Activated CD8-positive, alpha-beta memory T cell treated with anti-CD3 and anti-CD28 coated beads for 24 hours (primary cell): ENCODE measurements at places on chromosomes 1 and 21.

DNA sequence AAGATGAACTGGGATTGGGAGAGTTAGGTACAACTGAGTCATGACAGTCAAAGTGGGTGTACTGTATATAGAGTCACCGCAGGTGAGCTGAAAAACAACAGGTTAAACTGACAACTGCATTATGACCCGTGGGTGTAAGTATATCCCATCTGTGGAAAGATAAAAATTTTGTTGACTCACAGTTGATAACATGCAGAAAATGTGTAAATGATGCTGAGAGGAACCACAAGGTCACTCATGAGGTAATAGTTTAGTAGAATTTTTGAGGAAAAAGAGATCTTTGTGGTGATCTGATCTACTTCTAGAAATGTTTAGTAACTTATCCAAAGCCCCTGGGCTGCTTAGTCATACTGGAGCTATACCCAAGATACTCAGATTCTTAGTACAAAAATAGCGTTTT lies 838 bp downstream of the OR2C3 start:
- DNase-seq, result no peak

- DNase-seq, result no peak
These were observed 891.1 kb downstream of the USP25 start for GRCh38 chr21:16620786-16621320.

DNA sequence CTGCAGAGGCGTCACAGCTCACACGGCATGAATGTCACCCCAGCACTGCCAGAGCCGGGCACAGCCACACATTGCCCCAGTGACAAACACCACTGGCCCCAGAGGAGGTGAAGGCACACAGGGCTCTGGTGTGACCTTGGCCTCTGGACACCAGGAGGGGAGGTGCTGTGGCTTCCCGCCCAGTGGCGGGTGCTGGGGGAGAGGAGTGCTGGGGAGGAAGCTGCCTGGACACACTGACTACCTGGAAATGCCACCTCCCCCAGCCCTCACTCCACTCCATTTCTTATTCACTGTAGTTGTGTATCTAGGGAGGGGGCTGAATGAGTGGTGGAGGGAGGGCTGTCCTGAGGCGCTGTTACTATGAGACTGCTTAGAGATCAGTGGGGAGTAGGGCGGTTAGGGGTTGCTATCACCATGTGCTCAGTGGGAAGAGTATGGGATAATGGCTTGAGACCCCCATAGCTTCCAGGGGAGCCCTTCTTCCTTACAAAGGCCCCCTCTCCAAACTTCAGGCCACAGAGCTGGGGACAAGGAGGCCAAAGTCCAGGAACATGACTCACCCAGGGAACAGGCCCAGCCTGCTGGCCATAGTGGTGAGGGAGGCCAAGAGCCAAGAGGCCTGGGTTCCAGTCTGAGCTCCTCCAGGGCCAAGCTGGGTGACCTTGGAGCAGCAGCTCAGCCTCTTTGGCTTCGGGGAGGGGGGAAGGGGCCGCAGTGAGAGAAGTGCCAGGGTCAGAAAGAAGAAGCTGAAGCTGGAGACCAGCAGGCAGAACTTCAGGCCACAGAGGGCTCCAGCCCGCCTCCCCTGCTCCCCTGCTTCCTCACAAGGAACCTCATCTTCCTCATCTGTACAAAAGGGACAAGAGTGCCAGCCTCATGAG lies 40.1 kb downstream of the AHDC1 start:
- no peak for DNase-seq

DNA sequence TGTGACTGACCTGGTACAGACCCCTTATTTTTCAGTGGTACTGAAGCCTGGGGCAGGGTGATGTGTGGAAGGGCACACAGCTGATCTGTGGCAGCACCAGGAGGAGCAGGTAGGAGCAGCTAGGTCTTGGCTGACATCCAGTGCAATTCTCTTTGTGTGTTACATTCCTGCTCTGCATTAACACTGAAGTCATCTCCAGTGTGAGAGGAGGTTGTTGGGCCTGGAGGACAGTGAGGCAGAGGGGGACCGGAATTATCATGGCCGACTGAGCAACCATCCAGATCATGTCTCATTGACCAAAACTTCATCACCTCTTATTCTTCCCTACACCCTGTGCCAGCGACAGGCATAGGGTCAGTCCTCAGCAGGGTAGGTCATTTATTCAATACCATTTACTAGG lies 1.5 kb downstream of the SLAMF8 start:
- DNase-seq, result no peak

DNA sequence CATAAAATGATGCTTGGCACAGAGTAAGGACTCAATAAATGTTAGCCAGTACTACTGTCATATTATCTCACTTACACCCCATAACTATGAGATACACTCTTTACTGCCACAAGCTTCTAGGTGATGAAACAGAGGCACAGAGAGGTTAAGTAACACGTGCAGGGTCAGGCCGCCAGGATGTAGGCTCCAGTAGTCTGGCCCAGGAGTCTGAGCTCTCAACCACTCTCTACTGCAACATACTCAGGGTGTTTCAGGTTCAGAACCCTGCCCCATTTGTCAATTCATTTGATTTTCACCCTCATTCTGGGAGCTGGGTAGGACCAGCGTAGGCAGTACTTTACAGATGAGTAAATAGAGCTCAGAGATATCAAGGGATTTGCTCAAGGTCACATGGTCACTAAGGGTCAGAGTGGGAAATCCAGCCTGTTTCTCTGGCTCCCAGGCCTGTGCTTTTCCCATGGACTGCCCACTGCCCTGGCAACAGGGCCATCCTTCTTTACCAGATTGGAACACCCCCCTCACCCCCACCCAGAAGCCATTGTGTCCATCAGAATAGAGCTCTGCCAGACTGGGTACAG lies 21.2 kb downstream of the IQGAP3 start:
- DNase-seq, result no peak

DNA sequence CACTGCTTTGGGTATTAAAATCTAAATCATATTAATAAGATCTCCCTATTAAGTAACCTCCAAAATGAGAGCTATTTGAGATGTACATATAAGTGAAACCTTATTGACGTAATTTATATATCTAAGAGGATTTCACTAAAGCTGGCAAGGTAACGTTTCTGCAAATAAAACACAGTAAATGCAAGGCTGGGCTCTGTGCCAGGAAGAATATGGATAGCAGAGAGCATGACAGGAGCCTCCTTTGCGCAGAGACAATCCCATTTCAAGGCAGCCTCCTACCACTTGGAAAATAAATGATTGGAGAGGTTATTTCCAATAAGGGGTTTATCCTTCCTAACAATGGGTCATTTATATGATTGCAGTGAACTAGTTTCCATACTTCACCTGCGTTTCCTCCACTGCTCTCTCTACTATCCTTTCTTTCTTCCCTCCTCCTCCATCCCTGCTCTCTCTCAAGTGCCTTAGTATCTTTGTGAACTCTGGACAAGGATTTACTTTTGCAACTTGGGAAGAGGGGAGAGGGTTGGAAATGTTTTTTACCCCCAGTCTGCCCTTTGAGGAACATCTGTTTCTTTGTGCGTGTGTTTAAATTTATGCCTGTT lies 3.0 kb upstream of the NFIA start:
- no peak for DNase-seq

GRCh38 chr1:212104586-212105325 lies 69.2 kb downstream of the DTL start:
- no peak for DNase-seq

- peak; percentile 84 for DNase-seq
These were observed 816 bp downstream of the IL6R start for GRCh38 chr1:154405747-154406571.

- DNase-seq, result no peak
These were observed 623.9 kb upstream of the PKN2 start for GRCh38 chr1:88060112-88060673.

- DNase-seq, result no peak
These were observed 18.9 kb downstream of the NPR1 start for GRCh38 chr1:153697191-153698019.

- no peak for DNase-seq
These were observed 475 bp upstream of the TDRD10 start for GRCh38 chr1:154501423-154502065.
